ENCODE measurements at places on chromosomes 6 and 20.

DNA sequence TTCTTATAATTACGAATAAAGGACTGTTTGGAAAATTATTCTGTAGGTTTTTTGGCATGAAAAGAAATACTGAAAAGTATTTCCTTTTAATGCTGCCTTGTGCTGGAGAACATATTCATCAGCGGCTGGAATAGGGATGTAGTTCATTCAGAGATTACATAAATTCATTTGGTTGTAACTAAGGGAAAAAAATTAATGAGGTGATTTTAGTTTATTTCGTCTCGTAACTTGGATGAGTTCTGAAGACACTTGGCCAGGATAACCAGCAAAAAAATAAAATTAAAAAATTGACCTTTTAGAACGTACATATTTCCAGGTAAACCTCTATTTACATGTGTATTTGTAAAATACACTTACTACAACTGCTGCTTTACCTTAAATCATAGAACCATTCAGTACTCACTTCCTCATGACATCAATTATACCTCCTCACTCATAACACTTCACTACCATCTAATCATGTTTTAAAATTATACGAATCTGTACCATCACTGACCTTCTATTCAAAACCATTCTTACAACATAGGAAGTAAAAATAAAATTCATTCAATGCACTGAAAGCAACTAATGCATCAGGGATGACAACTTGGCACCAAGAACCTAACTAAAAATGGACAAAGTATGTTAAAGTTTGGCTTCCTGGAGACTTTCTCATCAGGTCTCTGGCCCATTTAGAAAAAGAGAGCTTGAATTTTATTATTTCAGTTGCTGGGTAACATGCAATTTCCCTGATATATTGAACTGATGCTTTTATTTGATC lies 17.2 kb downstream of the KLHL31 start:
- no peak for DNase-seq

DNA sequence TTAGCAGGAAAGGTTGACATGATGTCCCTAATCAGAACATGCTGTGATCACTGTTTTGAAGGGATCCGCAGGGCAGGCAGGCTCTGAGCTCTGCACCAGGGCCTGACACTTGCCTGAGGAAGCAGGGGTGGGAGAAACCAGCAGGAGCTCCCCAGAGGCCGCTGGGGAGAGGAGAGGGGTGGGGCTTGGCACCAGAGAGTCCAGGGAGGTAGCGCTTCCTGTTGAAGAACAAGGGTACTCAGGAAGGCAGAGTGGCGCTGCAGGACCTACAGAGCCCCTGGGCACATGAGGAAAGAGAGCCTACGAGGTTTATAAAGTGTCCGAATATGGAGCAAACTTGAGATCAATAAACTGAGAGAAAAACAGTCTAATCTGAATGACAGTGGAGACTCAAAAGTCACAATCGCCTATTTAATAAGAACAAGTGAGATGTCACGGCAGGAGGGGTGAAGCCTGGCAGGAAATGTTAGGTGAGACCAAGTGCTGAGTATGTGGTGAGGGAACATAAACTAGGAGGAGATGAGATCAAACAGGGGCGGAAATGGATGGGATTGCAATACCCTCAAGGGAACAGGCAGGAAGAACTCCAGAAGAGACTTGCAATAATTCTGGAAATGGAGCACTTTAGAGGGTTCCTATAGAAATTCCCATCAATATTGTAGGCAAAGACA lies 5.8 kb upstream of the TBXT start:
- DNase-seq = no peak

DNA sequence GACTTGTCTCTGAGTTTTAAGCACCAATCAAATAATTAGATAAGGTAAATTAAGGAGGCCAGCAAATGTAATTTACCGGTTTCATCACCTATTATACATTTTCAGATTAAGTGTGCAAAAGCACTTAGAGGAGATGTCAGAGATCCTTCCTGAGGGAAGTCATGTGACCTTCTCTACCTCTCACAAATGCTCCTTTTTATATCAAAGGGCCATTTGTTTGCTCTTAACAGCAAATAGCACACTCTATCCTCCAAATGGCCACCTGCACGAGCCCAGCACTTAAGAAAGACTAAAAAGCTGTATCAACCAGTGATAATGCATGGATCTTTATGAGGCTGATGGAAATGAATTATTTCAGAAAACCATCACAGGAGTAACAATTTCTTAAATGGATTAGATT lies 149.4 kb downstream of the ELOVL4 start:
- no peak for DNase-seq

DNA sequence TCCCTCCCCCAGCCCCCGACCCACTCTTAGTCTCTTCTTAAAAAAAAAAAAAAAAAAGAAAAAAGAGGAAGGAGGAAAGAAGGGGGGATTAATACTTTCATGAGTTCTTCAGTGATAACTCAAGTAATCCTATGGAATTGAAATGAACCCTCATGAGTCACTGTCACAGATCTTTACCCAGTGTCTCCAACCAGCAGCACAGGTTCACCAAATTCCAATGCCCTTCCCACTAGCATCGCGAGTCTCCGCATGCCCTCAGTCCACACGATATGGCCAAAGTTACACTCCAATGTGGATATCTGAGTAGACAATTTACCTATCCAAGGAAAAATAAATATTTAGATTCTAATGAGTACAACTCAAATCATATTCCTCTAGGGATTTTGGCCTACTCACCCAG lies 74.5 kb downstream of the MDN1 start:
- DNase-seq = no peak

GRCh38 chr6:38262609-38263008 lies 377.1 kb downstream of the BTBD9 start:
- no peak for DNase-seq
